Astrocyte of the cerebellum (primary cell): ENCODE measurements at places on chromosomes 6 and 20.

GRCh38 chr6:131948692-131949619 is 2.2 kb downstream of the CCN2 start:
- DNase-seq = peak; percentile 84

DNA sequence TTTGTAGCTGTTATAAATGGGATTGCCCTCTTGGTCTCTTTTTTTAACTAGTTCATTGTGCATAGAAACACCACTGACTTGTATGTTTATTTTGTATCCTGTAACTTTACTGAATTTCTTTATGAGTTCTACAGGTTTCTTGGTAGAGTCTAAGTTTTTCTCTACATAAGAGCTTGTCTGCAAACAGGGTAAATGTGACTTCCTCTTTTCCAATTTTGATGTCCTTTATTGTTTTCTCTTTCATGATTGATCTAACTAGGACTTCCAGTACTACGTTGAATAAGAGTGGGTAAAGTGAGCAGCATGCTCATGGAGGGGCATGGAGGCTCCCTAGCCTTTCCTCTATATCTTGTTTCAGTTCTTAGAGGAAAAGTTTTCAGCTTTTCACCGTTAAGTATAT is 3.0 kb upstream of the WFDC10A start:
- DNase-seq = no peak

DNA sequence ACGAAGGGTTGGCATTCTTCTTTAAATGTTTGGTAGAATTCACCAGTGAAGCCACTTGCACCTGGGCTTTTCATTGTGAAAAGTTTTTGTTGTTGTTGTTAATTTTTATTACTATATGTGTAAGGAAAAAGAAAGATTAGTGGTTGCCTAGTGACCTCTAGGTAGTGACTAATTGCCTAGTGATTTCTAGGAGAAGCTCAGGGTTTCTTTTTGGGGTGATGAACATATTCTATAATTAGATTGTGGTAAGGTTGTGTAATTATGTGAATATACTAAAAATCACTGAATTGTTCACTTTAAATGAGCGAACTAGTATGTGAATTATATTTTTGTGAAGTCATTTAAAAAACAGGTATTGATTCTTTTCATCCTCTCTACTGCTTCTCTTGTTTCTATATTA is 123.8 kb upstream of the TMEM170B start:
- DNase-seq = no peak

DNA sequence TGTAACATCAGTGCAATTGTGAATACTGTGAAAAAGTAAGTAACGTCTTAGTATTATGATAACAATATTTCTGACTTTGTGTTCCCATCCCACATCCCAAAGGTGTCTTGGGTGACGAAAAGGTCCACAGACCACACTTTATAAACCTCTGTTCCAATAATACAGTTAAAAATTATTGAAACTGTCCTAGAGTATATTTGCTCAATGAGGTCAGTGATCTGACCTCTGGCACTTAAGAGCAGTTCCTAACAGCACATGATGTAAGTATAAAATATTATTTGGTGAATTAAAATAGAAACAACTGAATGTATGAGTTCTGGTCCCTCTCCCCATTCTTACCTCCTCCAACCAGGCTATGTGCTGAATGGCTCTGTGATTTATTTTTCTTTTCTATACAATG is 566.4 kb upstream of the MMS22L start:
- no peak for DNase-seq

GRCh38 chr6:15464211-15464725 is 198.6 kb downstream of the DTNBP1 start:
- DNase-seq = no peak

DNA sequence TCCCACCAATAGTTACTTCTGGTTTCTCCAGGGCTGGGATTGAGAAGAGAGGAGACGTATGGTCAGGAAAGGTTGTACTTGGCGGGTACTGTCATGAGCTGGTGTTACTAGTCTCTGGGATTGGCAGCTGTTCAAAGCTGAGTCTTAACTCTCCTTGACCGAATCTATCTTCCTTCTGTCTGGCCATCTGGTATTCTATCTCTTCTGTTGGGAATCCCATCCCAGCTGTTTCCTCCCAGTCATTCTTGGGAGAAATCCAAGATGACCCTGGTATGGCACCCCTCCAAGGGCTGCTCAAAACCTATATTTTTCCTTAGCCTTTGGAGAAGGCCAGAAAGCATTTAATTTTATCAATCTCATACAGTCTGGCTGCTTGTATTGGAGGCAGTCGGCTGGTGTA is 287.0 kb upstream of the CHD6 start:
- DNase-seq = no peak

- no peak for DNase-seq
Observed at GRCh38 chr6:35850208-35850607, 45.1 kb downstream of the LHFPL5 start.
